ENCODE measurements at places on chromosomes 7 and 10.

DNA sequence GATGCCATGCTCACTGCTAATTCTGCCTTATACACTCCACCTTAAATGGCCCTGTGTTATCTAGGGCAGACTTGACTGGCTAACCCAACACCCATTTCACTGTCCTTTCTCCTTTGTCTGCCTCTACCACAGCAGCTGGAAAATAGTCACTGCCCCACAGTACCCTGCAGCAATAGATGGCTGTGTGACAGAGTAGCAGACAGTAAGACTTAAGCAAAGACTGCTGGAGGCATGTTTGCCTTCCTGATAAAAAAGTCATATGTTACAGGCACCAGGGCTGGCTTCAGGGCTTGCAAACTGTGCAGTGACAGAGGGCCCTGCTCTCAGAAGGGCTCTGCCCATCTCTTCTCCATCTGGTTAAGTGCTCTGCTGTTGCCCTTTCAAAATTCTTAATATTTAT lies 332.6 kb upstream of the GHITM start:
- no peak for DNase-seq

DNA sequence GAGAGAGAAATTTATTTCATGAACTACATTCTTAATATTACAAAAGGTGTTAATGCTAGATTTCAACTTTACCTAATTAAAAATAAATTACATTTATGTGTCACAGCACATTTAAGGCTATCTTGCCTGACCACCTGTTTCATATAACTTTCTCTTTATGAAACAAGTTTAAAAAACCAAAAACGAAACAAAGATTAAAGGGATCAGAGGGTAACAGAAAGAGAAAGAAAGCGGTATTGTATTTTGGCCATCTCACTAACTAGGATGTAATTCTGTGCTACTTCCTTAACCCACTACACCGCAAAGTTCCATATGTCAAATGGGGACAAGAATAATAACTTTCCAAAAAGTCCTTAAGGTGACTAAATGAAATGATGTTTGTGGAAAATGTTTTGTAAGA lies 6.3 kb upstream of the RHOBTB1 start:
- DNase-seq, result no peak

DNA sequence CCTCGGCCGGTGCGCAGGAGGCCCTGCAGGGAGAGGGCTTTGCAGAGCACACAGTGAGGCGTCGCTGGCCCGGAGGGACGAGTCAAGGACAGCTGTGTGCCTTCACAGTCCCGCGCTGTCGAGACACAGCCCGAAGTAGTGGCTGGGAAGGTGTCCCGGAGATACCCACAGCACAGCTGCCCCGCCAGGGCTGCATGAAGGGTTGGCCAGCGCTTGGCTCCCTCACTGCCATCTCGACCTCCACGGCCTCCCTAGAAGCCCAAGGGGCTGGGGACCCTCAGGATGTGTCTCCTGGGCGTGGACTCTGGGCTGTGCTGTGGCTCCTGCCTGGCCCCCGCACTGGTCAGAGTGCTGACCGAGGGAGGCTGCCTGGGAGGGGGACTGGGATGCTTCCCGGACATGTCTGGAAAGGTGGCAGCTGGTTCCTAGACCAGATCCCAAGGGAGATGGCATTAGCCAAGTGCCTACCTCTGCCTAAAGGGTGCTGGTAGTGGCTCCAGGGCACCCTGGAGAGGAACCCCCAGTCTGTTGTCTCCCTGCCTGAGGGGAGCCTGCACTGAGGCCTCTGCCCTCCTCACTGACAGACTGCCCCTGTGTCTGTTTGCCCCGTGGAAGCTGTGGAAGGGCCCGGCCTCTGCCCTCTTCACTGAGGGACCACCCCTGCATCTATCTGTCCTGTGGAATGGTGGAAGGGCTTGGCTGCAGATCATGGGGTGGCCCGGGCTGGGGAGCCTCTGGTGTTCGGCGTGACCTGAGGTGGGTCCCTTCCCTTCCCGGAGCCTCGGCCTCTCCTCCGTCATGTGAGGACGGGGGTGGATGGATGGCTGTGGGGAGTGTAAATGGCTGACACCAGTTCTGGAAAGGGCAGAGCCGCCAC lies 5.8 kb downstream of the ELFN1 start:
- DNase-seq, result no peak

GRCh38 chr10:70943249-70943648 lies 54.9 kb upstream of the PCBD1 start:
- no peak for DNase-seq

- no peak for DNase-seq
Measured at GRCh38 chr7:105261689-105262088, 127.0 kb downstream of the SRPK2 start.

- DNase-seq, result no peak
Measured at GRCh38 chr10:75331081-75331480, 70.5 kb downstream of the ZNF503 start.

GRCh38 chr10:68856352-68856751 lies 29.0 kb downstream of the STOX1 start:
- DNase-seq, result no peak

- DNase-seq, result no peak
Measured at GRCh38 chr7:112105584-112106530, 100.3 kb downstream of the DOCK4 start.

DNA sequence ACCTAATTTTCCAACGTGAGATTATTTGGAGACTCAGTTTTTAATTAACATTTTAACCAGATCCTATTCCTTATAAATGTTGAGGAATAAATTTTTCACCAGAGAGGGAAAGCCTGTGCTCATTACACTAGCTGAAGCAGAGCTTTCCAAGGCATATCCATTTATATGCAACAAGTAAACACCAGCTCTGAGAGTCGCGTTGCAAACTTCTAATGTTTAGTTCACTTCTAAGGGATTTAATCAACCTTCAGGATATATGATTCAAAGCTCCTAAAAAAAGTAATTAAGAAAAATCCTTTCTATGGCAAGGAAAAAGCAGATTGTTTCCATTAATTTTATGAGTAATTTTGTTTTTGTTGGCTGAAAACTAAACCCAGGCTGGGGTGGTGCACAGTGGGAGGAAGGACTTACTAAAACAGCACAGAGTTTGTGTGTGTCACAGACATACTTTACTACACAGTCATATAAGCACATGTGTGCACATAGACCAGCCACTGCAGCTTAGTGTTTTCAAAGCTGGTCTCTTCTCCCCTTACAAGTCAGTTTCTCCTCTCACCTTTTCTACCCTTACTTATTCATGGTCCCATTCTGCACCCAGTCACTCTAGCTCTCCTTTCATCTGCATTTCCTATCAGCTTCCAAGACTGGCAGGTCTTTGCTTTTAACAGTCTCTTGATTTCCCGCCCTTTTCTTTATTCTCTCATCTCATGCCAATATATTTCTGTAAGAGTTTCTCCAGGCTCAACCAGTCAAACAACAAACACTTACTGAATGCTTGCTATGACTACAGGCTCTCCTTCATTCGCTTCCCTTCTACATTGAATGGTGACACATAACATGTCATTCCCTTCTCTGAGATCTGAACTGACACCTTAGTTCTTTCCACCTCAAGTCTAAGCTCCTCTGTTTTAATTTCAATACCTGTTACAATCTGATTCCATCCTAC lies 81.1 kb upstream of the FZD1 start:
- no peak for DNase-seq

DNA sequence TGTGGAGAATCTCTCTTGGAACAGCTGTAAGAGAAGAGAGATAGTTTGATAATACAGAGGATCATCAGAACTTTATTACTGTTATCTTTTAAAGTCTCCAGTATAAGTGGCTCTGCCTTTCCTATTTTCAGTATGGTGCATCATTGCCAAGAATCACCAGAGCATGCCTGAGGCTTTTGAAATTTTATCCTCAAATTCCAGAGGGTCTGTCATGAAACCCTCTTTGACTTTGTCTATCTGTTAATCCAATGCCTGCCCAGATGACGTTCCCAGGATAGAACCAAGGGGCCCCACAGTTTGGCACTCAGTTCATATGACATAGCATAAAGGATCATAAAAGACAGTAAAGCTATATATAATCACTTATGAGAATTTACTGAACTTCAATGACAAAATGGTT lies 35.3 kb upstream of the SEMA3C start:
- no peak for DNase-seq

DNA sequence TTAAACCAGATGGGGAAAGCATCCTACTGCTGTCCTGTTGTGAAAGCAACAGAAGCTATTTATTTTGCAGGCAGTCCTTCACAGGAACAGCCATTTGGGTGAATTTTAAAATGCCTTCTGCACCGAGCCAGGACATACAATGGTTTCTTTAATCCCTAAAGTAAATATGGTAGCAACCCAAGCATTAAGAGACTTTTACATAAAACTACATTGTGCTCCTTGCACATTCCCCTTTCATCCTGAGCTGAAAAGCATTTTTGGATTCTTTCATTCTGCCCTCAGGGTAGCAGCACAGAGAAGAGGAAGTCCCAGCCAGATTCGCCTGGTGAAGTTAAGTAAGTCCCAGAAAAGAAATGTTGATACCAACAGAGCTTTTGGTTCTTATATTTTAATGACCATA lies 84.0 kb upstream of the FAM3C start:
- no peak for DNase-seq

DNA sequence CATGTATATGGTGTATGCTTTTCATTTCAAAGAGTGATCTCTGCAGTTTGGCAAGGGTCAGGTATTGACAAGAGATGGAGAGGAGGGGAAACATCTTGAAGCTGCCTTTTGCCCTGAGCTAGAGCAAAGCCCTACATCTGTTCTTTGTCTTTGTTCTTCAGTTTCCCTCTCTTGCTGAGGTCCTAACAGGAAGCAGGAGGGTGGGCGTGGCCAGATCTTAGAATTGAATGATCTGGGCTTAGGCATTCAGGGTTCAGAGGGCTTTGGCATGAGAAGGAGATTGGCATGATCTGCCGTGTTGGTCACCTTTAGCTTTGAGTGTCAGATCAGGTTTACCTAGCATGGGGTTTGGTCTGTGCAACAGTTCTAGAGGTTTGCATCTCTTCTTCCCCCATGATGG lies 41.3 kb downstream of the LRMDA start:
- no peak for DNase-seq

- DNase-seq, result no peak
Measured at GRCh38 chr10:51867956-51868355, 168.6 kb upstream of the CSTF2T start.

GRCh38 chr10:34743814-34744213 lies 71.3 kb downstream of the PARD3 start:
- no peak for DNase-seq

- DNase-seq, result no peak
Measured at GRCh38 chr7:2785071-2785500, 59.0 kb downstream of the GNA12 start.

- no peak for DNase-seq
Measured at GRCh38 chr10:131490991-131491594, 179.6 kb upstream of the TCERG1L start.

- DNase-seq, result no peak
Measured at GRCh38 chr10:52314822-52315552, 906 bp downstream of the DKK1 start.

DNA sequence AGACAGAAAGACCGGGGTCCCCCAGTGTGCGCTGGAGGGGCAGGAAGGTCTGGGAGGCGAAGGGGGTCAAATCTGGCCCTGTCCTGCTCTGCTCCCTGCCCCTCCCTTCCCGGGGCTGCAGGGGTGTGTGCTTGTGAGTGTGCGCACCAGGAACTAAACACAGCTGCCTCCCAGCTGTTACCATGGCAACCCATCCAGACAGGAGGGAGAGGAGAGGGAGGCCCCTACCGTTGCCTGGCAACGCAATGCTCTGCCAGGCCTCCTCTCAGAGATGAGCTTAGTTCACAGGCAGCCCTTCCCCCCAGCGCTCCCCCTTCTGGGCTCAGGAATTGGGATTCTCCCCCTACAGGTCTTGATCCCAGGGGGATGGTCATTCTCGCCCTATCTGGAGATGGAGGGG lies 6.1 kb downstream of the NYAP1 start:
- no peak for DNase-seq

DNA sequence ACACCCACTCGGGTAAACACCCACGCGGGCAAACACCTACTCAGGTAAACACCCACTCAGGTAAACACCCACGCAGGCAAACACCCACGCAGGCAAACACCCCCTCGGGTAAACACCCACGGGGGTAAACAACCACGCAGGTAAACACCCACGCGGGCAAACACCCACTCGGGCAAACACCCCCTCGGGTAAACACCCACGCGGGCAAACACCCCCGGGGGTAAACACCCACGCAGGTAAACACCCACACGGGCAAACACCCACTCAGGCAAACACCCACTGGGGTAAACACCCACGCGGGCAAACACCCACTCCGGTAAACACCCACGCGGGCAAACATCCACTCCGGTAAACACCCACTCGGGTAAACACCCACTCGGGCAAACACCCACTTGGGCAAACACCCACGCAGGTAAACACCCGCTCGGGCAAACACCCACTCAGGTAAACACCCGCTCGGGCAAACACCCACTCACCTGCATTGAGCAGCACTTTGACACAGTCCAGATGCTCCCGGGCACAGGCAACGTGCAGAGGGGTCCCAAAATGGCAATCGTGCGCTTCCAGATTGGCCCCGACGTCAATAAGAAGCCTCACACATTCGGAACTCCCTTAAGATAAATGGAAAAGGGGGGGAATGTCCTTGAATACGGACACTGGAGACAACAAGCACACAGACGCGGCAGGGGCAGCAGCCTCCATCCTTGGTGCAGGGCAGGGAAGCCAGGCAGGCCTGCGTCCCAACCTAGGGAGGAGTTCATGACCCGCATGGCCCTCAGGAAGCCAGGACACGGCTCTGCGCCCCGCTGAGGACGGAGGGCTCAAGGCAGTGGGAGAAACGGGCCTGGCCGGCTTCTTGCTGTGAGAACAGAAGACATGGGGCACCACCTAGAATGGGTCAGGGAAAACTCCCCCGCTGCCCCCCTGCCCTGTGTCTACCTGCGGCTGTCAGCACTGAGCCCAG lies 17.6 kb downstream of the ASB13 start:
- DNase-seq, result no peak

DNA sequence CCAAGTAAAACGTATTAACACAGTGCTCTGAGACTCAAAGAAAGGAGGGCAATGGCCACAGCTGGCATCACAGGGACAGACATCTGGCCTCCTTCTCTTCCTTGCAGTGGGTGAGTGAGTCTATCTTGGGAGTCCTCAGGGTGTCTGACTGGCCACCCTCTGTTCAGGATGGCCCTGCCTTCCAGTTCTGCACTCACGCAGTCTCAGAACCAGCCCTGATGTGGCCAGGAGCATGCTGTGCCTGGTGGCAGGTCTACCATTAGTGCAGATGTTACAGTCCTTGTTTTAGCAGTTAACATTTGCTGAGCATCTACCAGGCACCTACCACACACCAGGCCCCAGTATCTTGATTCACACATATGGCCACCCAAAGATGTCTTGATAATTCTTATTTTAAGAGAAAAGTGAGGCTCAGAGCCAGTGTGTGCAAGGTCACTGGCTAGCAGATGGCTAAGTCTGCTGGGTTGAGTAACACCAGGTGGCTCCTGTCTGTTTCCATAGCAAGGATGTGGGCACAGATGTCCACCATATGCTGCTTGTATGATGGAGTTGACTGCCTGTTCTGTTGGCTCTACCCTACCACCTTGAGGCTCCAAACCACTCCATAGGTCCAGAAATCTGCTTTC lies 23.2 kb upstream of the ARHGAP22 start:
- DNase-seq, result no peak
